NCI-H1417 treated with DMSO at 0.1 percent for 48 hours (cell line): ENCODE measurements at places on chromosomes 5 and 9.
A peak's percentile ranks its signal among the peaks of the same experiment; 100 is the strongest.

DNA sequence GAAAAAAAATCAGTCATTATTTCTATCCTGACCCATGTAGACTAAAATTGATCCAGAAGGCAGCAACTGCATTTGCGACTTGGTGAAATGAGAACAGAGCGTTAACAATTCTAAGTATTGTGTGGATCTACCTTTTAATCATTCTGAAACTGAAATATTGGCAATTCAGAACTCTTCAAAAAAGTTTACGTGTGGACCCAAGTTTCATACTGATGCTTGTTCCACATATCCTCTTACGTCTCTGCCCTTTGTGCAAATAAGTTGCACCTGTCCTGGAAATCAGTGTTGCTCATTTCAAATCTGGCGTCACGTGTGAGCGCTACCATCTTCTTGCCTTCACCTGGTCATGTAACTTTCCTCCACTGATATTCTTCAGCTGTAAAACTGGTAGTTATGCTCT, 74.7 kb downstream of the NTRK2 start:
- DNase-seq, result no peak

DNA sequence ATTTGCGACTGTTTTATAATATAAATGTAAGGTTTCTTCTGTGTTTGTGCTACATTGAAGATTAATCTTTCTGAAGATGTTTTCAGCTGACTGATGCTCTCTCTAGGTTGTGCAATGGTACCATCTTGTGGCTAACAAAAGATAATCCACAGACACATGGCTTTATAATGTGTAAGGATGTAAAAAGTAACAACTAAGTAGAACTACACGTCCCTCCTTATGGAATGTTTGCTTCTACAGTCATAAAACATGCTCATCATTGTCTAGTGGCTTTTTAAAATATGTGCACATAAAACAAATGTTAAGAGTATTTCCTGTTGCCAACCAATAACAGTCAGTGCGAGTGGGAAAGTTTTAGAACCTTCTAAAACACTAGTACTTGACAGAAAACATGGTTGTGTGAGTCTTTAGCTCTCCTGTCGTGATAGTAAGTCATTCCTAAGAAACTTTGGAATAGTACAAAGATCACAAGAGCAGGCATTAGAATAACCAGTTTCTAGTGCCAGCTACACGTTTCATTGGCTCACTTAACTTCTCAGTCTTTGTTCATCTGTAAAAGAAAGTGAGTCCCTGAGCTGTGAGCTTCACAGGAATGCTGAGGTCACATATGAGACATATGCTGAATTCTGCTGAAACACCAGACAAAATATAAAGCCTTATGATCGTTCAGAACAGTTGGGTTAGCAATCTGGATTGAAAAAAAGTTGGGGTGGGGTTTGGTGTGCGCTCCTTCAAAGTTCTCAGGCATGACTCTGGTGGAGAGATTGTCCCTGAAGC, 75.7 kb upstream of the GLIS3 start:
- DNase-seq, result no peak

DNA sequence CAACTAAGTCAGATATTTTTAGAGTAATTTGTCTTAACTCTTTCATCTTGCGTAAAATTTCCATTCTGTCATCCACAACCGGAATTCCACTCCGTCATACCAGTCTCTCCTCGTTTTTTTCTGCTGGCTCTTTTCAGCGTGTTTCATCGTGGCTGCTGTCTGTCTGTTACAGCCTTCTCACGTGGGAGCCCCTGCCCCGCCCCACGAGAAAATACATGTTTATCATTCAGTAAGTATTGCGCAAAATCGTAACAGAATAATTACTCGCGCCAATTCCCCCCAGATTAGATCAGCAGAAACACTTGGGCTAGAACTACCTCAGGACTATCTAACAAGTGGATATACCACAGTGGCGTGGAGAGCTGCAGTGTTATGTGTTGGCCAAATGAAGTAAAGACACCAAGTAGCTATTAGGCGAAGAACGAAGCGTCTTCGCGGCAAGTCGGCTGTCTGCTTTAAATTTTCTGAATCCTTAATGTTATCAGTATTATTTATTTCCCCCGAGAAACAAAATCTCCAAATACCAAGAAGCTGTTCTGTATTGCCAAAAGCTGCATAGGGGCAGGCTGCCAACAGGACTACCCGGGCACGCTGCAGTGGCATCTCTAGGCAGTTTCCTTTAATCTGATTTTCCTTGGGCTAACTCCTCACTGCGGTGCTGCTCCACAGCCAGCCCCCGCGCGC, 566 bp upstream of the FOCAD start:
- no peak for DNase-seq

GRCh38 chr9:18569941-18570630, 96.1 kb downstream of the ADAMTSL1 start:
- no peak for DNase-seq

- DNase-seq, result no peak
These were observed 73.1 kb downstream of the STK10 start for GRCh38 chr5:172114875-172115422.

GRCh38 chr5:74529101-74529500, 111.4 kb downstream of the ENC1 start:
- no peak for DNase-seq

DNA sequence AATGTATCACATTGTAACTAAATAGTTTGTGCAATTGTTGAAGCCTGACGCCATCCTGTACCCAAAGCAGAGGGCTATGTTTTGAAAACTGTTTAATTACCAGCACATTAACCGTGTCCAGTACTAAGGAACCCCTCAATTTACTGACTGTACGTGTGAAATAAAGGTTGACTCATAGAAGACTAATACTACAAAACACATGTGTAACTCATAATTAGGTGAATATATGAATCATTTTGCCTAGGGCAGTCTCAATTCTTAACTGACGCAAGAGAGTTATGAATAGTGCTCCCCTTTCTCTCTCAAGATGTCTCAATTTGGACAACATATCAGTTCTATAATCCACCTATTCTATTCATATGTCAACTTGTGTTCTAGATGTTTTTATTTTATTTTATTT, 558.4 kb downstream of the PRDM9 start:
- DNase-seq, result peak; percentile 35

- DNase-seq, result no peak
These were observed 314.7 kb upstream of the GRAMD2B start for GRCh38 chr5:126108470-126108869.

GRCh38 chr9:76704593-76705204, 59.5 kb upstream of the PCA3 start:
- DNase-seq, result peak; percentile 70

- no peak for DNase-seq
These were observed 60.3 kb downstream of the CDKN2A start for GRCh38 chr9:21933865-21934264.

DNA sequence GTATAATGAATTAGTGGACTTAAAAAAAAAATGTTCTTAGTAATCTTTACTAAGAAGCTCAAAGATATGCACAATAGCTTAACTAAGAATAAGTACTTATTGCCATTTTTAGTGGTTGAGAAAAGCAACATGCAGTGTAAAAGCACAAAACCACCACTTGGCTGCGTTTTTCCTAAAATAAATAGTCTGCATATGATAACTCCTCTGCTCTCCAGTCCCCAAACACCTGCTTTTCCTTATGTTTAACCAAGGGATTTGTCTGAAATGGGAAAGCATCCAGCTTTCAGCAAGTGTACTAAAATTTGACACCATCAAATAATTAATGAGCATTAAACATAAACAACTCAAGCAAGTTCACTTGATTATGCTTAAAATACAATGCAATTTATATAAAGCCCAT, 41.4 kb downstream of the PSIP1 start:
- peak; percentile 13 for DNase-seq

GRCh38 chr5:89697581-89697980, 712.0 kb downstream of the CETN3 start:
- DNase-seq, result no peak

GRCh38 chr9:123609844-123610243, 253.8 kb downstream of the CRB2 start:
- DNase-seq, result no peak

- DNase-seq, result no peak
These were observed 15.3 kb downstream of the ZNF510 start for GRCh38 chr9:96762568-96762967.

- no peak for DNase-seq
These were observed 18.1 kb downstream of the NR6A1 start for GRCh38 chr9:124752967-124753366.

DNA sequence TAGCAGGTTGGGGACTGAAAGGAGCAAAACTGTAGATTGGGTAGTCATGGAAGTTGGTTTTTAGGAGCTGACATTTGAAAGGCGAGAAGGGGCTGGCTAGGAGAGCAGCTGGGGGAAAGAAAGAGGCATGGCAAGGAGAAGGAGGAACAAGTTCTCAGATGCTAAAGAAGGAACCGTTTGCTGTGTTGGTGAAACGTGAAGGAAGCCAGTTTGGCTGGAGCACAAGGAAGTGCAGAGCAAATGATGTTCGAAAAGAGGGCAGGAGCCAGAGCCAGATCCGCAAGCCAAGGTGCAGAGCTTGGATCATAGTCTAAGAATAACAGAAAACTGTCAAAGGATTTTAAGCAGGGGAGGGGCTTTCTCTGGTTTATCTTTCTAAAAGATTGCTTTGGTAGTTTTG, 276.6 kb downstream of the ASTN2 start:
- DNase-seq, result no peak

DNA sequence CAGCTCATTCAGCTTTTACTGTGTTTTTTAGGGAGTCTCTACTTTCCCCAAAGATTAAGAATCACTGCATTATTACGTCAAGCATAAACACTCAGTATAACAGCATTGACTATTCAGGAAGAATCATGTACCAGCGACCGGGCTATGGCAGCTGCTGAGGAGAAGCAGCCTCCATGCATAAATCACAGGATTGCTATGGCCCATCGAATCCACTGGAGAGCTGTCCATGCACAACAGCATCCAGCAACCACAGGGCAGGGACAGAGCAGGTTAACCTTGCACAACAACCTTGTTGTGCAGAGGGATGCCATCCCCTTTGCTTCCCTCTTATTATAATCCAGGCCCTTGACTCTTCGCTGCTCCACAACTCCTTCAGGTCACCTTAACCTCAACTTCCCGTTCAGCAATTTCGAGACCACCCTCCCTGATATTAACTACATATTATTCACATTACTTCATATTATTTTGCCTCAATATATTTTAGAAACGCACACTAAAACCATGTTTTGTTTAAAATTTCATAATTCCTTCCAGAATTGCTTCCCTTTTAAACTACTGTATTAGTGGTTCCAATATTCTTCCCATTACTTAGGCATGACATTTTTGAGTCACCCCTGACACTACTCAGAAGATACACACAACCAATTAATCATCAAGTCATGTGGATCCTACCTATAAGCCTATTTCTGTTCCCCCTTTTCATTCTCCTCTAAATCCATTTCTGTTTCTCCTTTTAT, 991 bp downstream of the IARS1 start:
- no peak for DNase-seq

- DNase-seq, result no peak
These were observed 403 bp downstream of the KIF2A start for GRCh38 chr5:62306323-62306895.

- DNase-seq, result no peak
These were observed 529 bp downstream of the CSNK1A1 start for GRCh38 chr5:149550594-149551226.

DNA sequence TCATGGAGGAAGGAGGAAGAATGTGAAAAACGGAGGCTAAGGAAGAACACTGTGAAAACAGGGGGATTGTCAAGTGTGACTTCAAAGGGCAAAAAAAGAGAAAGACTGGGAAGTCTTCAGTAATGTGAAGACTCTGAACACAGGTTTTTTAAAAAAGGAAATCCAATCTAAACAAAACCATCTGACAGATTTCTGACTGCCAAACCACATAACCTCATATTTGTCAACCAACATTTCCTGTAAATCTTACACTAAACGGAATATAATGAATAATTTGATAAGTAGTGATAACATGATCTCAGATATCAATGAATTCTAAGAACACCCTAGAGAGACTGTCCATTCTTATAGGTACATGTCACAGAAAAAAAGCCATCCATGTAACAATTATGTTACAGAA, 124.7 kb downstream of the FBN2 start:
- DNase-seq, result no peak

- no peak for DNase-seq
These were observed 40.3 kb upstream of the CLK4 start for GRCh38 chr5:178667101-178667500.

- no peak for DNase-seq
These were observed 22.0 kb upstream of the ARHGAP26 start for GRCh38 chr5:142748132-142748531.

GRCh38 chr9:37215381-37215780, 95.0 kb downstream of the ZCCHC7 start:
- no peak for DNase-seq

GRCh38 chr9:89619019-89619418, 14.2 kb downstream of the GADD45G start:
- no peak for DNase-seq

DNA sequence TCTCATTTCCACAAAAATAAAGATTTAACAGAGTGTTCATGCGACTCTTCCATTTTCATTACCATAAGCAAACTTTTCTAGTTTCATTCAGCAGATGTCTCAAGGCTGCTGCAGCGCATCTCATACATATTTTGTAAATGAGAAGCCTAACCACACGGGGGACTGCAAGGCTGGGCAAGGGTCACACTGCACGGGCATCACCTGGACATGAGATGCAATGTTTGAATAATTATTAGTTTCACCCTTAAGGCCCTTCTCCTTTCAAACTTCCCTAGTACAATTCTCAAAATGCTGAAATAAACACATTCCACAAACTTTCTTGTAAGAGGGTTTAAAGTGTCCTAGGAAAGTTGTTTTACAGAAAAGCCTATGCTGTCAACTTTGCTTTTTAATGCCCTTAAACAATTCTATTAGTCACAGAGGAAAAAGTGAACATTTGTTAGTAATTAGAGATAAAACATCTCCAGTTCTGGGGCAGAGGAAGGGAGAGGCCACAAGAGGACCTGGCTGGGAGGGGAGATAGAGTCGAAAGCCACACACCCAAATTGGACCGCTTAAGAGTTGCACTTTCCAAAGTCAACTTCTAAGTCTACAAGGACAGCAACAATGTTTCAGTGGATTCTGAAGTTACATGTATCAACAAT, 1.3 kb downstream of the DENND1A start:
- no peak for DNase-seq

DNA sequence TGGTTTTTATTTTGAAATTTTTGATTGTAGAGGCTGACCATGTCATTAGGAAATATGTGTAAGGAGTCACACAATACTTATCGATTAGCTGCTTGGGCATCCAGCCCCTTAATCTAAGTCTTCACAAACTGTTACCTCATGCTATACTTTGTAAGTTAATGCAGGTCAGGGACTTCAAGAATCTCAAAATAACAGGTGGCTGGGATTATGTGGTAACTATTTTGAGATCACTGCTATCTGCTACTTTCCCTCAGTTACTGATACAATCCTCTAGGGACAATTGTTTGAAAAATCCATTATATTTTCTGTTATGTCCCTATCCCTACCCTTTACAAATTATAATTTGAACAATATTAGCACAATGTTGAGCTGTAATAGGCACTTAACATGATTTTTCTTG, 21.7 kb downstream of the FTMT start:
- no peak for DNase-seq
